Esophagus squamous epithelium (tissue), 5 donors: ENCODE measurements at places on chromosomes 2 and 18. TPM values are rescaled to one million over a fixed set of nuclear protein-coding genes. Genes with fewer than 3 reads are reported as not detected.

DNA sequence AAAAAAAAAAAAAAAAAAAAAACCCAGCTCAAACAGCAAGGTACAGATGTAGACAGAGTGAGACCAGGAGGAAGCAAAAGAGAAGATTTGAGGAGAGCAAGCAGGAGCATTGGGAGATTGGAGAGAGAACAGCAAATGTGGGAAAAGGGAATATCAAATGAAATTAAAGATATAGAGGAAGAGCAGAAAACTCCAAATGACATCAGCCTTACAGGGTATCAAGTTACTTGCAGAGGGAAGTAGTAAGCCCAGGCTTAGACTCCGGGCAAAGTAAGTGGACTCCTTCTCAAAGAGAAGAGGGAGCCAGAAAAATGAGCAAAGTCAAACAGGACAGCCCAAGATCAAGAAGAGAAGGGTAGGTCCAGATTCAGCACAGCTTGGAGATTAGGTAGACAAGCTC lies 93.3 kb upstream of the PPP1CB start:
- peak overlapping the region; percentile 80 for H3K27ac ChIP-seq
- no peak overlapping the region for H3K4me3 ChIP-seq
- no peaks in the 10 kb centered on the region for H3K36me3 ChIP-seq
- H3K4me1 ChIP-seq: peaks cover 48% of the 10 kb centered on the region

GRCh38 chr18:8358033-8358765 lies 251.0 kb upstream of the RAB12 start:
- no peak overlapping the region for H3K4me3 ChIP-seq
- H3K27me3 ChIP-seq: no peaks in the 10 kb centered on the region
- no peak overlapping the region for H3K27ac ChIP-seq
- no peak for DNase-seq

GRCh38 chr18:32881009-32881408 lies 108.2 kb upstream of the KLHL14 start:
- no peak overlapping the region for H3K4me3 ChIP-seq
- no peaks in the 10 kb centered on the region for H3K36me3 ChIP-seq
- no peak for DNase-seq
- H3K27me3 ChIP-seq: no peaks in the 10 kb centered on the region
- H3K27ac ChIP-seq: no peak overlapping the region
- H3K4me1 ChIP-seq: no peaks in the 10 kb centered on the region

DNA sequence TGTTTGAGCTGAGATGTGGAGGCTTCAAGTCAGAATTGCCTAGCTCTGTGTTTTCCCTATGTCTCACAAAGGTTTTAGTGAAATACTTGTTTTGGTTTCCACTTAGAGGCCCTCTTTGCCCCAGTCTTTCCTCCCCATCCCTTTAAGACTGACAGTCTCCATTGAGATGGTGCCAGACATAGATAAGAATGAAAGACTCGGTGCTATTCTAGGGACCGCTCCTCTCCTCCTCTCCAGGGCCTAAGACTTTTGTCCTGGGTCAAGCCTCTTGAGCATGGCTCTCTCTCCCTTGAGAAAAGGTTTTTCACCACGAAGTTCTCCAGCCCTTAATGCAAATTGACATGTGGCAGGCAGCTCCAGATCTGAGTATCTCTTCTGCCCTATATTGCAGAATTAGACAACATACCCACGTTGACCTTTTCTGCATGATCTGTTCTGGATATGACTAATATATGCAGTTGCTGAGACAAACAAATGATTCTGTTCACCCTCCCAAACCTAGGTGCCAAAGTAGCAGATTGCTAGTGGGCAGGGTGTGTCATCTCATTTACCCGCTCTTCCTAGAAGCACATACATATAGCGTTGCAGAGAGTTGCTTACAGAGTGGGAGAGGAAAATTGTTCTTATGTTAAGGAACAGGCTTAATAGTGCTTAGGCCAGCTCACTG lies 47.5 kb upstream of the ACSL3 start:
- no peak for DNase-seq
- H3K27ac ChIP-seq: peak overlapping the region; percentile 71

- H3K27me3 ChIP-seq: no peaks in the 10 kb centered on the region
- H3K4me1 ChIP-seq: no peaks in the 10 kb centered on the region
- no peak overlapping the region for H3K4me3 ChIP-seq
- H3K36me3 ChIP-seq: no peaks in the 10 kb centered on the region
- no peak overlapping the region for H3K27ac ChIP-seq
These were observed 8.4 kb downstream of the FLACC1 start for GRCh38 chr2:201348758-201349157.

- no peaks in the 10 kb centered on the region for H3K27me3 ChIP-seq
- H3K4me3 ChIP-seq: no peak overlapping the region
- no peak for DNase-seq
- H3K27ac ChIP-seq: no peak overlapping the region
- no peaks in the 10 kb centered on the region for H3K36me3 ChIP-seq
These were observed 80.5 kb downstream of the TMEM185B start for GRCh38 chr2:120142528-120143219.

- DNase-seq: no peak
- no peaks in the 10 kb centered on the region for H3K4me1 ChIP-seq
- no peak overlapping the region for H3K27ac ChIP-seq
- H3K27me3 ChIP-seq: no peaks in the 10 kb centered on the region
- no peaks in the 10 kb centered on the region for H3K36me3 ChIP-seq
These were observed 83.6 kb upstream of the PIK3C3 start for GRCh38 chr18:41871229-41872000.

DNA sequence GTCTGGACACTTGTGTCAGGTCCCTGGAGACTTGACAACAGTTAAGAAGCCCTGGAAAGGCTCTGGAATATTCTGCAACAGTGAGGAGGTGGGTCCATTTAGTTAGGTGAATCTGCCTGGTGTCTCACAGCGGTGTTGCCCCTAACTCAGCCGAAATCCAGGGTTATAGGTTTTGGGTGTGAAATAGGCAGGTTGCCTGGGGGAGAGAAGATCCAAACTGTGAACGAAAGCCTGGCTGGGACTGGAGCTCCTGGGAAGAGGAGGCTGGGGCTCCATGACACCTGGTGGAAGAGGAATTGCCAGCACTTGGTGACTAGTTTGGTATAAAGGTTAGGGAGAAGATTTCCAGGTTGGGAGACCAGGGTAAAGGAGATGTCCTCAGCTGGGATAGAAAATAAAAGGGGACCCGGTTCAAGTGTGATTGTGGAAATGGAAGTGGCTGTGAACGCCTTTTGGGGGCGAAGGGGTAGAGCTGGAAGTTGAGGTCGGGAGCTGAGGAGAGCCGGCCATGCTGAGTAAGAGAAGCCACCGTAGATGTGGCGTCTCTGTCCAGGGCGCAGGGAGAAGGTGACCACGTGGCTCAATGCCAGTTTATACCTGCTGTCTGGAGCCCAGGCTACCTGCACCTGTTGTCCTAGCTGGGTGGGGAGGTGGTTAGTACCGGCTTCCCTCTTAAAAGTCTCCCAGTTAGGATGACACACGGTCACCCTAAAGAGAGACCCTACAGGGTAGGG lies 3.0 kb upstream of the GAREM2 start:
- no peak overlapping the region for H3K4me3 ChIP-seq
- peaks cover 10% of the 10 kb centered on the region for H3K4me1 ChIP-seq
- H3K27ac ChIP-seq: no peak overlapping the region
- H3K36me3 ChIP-seq: no peaks in the 10 kb centered on the region
- DNase-seq: no peak

DNA sequence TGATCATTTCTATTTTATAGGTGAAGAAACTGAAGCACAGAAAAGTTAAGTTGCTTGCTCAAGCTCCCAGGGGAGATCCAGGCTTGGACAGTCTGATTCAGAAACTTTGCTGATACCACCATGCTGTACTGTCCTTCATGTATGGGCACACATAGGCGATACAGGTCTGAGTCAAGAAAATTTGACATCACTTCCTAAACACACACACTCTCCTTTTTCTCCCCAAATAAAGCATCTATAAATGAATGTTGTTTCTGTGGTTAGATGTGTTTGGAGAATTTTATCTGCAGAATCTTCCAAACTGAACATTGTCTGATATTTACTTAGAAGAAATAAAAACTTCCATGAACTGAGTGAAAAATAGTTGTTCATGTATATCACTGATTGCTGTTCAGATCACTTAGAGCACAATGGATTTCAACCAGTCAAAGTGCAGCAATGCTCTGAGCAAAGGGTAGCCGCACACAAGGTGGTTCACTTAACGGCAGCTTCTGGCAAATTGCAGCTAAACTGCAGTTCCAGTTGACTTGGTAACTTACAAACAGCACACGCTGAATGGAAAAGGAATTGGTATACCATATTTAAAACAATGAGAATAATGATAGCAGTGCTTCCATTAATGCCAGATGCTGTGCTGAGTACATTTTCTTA lies 10.0 kb upstream of the AGFG1 start:
- peaks cover 22% of the 10 kb centered on the region for H3K4me1 ChIP-seq
- H3K27me3 ChIP-seq: no peaks in the 10 kb centered on the region
- DNase-seq: no peak
- no peaks in the 10 kb centered on the region for H3K36me3 ChIP-seq
- H3K4me3 ChIP-seq: no peak overlapping the region

Gene ATP5MC3
- total RNA-seq: 145 TPM

DNA sequence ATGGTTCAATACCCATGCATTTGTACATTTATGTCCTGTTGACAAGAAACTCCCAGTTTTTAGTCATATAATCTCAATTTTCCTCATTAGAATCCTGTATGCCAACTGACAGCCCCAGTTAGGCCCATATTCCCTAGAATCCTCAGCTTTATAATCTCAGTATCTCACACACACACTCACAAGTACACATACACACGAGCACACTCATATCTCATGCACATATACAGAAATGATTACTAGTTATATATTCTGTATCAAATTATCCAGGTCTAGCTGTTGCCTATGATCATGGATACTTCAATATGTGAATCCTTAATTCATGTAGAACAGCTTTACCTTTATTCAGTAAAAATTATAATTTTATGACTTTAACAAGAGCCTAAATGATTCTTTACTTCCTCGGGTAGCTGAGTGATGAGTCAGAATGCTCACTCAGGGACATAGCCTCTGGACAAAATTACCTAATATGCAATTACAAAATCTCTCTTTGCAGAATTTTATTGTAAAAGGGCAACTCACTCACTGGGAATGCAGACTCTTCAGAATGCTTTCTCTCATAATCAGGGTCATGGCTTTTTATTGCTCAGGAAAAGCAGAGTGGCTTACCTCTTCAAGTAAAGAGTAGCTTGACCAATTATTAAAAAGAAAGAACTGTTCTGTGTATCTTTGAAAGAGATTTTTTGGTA lies 193.6 kb upstream of the PIK3C3 start:
- DNase-seq: no peak
- no peaks in the 10 kb centered on the region for H3K27me3 ChIP-seq
- no peak overlapping the region for H3K4me3 ChIP-seq
- H3K36me3 ChIP-seq: no peaks in the 10 kb centered on the region
- no peak overlapping the region for H3K27ac ChIP-seq
- H3K4me1 ChIP-seq: no peaks in the 10 kb centered on the region

DNA sequence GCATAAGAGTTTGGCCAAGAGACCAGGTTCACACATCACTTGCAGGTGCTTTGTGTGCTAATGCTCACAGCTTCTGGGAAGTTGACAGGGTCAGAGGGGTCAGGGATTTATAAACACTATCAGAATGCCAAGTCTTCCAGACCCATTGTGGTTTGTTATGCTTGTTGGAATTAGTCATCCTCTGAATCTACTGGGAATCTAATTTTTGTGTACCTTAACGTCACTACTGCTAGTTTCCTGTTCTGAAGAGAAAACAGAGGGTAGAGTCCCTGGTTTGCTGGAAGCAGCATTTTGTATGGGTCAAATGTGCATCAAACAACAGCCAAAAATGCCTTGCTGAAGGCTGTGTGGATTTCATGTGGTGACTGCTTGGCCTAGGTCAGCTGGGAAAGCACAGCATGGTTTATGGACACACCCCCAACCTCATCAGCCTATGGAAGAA lies 33.3 kb downstream of the ANTXR1 start:
- DNase-seq: no peak
- no peaks in the 10 kb centered on the region for H3K4me1 ChIP-seq
- H3K36me3 ChIP-seq: no peaks in the 10 kb centered on the region

- peak overlapping the region; percentile 89 for H3K27ac ChIP-seq
- H3K36me3 ChIP-seq: peaks cover 10% of the 10 kb centered on the region
- peaks cover 38% of the 10 kb centered on the region for H3K4me1 ChIP-seq
- no peak for DNase-seq
These were observed 92.0 kb downstream of the HDAC4 start for GRCh38 chr2:239308661-239309397.

- H3K4me3 ChIP-seq: no peak overlapping the region
- DNase-seq: no peak
- peaks cover 10% of the 10 kb centered on the region for H3K27me3 ChIP-seq
- no peaks in the 10 kb centered on the region for H3K36me3 ChIP-seq
- no peak overlapping the region for H3K27ac ChIP-seq
These were observed 71.0 kb downstream of the NOL4 start for GRCh38 chr18:34153711-34154110.

- H3K27me3 ChIP-seq: no peaks in the 10 kb centered on the region
- no peak for DNase-seq
These were observed 23.5 kb downstream of the KDM3A start for GRCh38 chr2:86464652-86465051.

Gene UGT1A4
- 1.1 TPM for total RNA-seq

Gene CPO
- not detected for total RNA-seq

DNA sequence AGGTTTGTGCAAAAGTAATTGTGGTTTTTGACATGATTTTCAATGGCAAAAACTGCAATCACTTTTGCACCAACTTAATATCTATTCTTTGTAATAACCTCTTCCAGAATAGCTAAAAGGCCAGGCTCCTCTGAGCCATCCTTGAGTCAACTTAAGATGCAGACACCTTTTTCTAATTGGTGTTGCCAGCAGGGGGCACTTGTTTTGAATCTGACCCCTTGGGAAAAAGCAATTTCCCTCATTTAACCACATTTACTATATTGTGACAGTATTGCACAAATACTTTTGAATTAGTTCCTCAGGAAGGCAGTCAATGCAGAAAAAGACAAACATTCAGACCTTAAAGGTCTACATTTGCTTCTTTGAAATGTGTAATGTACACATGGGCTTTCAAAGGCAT lies 78.6 kb upstream of the GALNT5 start:
- DNase-seq: no peak
- no peak overlapping the region for H3K4me3 ChIP-seq
- H3K4me1 ChIP-seq: peaks cover 18% of the 10 kb centered on the region
- no peak overlapping the region for H3K27ac ChIP-seq
- H3K36me3 ChIP-seq: no peaks in the 10 kb centered on the region

Gene TRIM43
- not detected for total RNA-seq

DNA sequence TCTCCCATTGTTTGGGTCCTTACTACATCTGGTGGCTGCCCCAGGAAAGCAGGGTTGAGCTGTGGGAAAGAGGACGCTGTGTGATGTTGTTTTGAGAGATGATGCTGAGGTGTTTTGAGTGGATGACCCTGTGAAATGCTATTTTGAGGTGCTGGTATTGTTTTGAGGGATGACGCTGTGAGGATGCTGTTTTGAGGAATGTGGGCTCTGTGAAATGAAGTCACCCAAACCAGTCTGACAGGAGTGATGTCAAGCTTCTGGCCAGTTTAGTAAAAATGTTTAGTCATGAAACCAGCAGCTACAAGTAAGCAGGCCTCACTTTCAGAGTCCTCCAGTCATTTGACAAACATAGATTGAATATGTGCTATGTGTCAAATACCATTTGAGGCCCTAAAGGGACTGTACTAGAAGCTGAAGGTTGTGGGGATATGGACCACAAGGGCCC lies 16.1 kb upstream of the PUM2 start:
- H3K4me3 ChIP-seq: no peak overlapping the region
- no peaks in the 10 kb centered on the region for H3K27me3 ChIP-seq
- peaks cover 18% of the 10 kb centered on the region for H3K4me1 ChIP-seq
- H3K36me3 ChIP-seq: no peaks in the 10 kb centered on the region

Gene LRATD1
- 53.5 TPM for total RNA-seq

Gene HOXD13
- not detected for total RNA-seq
